CD4-positive, alpha-beta memory T cell (primary cell): ENCODE measurements at places on chromosomes 2 and 18.

GRCh38 chr18:21904856-21905255, 164.3 kb downstream of the MIB1 start:
- no peak for DNase-seq

- no peak for DNase-seq
Observed at GRCh38 chr2:1967242-1968208, 223.2 kb upstream of the PXDN start.

DNA sequence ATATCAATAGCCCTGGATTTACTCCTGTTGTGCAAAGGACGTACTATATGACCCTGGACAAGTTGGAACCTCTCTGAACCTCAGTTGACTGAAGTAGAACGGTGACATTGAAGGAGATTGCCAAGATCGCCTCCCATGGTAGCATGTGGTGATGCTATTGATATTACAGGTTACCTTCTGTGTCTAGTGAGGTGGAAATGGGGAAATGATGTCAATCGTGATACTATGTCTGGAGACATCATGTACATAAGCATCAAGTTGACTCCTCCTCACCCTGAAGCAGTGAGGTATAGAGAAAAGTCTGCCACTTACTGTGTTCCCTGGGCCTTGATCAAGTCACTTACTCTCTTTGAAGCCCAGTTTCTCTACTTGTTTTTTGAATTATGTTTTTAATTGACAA, 93.9 kb downstream of the KLF7 start:
- no peak for DNase-seq

- no peak for DNase-seq
Observed at GRCh38 chr2:189086710-189087109, 92.9 kb downstream of the COL5A2 start.

- DNase-seq = peak; percentile 36
Observed at GRCh38 chr2:119659601-119660342, 19.2 kb upstream of the TMEM177 start.

- no peak for DNase-seq
Observed at GRCh38 chr18:71426441-71426840, 1117.7 kb downstream of the CBLN2 start.

DNA sequence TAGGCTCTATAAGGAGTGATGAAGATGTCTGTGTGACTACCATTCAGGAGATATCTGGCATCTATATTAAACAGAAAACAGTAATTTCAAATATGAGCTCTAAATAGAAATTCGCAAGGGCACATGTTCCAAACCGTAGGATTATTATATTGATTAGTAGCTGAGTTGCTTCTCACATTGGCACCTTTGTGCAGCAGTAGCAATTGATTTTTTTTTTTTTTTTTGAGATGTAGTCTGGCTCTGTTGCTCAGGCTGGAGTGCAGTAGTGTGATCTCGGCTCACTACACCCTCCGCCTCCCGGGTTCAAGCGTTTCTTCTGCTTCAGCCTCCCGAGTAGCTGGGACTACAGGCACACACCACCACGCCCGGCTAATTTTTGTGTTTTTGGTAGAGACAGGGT, 12.4 kb downstream of the BIRC6 start:
- no peak for DNase-seq

DNA sequence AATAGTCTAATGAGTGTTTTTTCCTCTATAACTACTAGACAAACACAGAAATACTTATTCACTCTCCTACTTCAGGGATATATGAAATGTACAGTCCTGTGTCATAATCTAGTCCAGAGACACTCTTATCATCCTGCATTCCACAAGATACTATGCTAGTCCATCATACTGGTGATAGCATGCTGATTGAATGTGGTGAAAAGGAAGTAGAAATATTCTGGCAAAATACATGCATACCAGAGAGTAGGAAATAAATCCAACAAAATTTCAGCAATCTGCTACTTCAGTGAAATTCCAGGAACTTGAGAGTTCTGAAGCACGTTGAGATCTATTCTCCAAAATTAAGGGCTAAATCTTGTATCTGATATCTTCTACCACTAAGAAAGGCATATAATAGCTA, 353.9 kb downstream of the PID1 start:
- no peak for DNase-seq

DNA sequence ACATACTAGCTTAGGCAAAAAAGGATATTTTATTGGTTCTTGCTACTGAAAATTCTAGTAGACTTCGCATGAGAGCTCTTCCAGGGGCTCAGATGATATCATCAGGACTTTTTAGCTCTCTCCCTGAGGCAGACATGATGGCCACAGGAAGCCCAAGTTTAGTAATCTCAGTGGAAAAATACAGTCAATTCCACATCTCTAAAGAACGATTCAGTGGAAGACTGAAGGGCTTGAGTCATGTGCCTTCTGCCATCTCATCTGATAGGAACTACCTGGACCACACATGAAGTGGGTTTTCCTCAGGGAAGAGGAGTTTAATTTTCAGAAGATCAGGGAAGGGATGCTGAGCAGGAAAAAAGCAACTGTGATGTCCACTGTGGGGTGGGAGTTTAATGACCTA, 117.3 kb downstream of the TTC27 start:
- no peak for DNase-seq

DNA sequence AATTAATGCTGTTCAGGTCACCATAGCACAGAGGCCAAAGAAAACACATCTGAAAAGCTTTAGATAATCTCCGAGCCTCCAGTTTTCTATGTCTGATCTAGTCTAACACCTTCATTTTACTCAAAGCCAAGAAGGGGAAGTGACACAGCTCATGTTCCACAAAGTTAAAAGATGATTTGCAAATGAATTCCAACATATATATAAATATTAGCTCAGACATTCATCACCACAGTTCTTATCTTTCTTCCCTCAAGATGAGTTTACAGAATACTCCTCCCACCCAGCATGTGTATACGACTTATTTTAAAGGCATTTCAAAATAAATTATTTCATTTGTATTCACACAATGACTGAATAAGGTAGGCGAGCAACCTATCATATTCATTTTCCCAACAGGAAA, 82.4 kb downstream of the AAK1 start:
- DNase-seq = no peak
